ENCODE measurements at places on chromosomes 16 and 17.

DNA sequence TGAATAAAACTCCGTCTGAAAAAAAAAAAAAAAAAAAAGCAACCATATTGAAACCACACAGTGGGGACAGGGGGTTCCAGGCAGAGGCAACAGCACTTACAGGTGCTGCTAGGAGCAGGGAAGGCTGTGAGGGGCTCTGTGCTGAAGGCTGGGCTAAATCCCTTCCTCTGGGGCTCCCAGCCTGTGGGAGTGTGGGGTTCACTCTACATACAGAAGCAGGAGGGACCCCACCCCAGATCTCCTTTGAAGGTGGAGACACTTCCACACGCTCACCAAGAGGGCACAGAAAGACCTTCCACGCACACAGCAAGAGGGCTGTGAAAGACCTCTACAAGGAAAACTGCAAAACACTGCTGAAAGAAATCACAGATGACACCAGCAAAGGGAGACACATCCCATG is 53.9 kb downstream of the USP22 start:
- no peak for DNase-seq

DNA sequence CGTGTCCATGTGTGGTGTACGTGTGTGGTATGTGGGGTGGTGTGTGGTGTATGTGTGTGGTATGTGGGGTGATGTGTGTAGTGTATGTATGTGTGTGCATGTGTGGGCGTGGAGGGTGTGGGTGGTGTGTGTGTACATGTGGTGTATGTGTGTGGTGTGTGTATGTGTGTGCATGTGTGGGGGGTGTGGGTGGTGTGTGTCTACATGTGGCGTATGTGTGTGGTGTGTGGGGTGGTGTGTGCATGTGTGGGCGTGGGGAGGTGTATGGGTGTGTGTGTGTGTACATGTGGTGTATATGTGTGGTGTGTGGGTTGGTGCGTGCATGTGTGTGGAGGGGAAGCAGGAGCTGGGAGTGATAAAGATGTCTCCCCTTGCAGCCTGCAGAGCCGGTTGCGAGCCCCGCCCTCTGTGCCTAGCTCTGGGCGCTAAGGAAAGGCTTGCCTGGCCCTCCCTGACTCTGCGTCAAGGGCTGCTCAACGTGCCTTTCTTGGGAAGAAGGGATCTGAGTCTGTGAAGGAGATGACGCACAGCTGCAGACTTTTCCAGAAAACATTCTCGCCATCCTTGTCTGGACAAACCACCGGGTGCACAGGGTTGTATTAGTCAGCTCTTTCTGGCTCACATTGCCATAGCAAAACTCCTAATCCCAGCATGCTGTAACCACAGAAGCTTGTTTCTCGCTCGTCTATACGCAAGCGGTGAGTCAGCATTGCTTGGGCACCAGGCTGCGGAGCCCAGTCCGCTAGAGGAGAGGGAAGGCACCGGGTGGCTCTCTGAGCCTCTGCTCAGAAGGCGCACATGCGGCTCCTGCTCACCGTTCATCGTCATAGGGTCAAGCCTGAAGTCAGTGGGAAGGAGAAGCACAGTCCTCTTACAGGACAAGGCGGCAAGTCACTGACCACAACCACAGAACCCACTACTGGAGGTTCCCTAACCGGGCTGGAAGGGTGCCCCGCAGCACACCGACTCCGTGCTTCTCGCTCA is 2.0 kb upstream of the CD300H start:
- no peak for DNase-seq

GRCh38 chr16:10684511-10685151 is 10.1 kb downstream of the TEKT5 start:
- DNase-seq: no peak

GRCh38 chr16:87809150-87809902 is 43.5 kb upstream of the KLHDC4 start:
- DNase-seq: peak; percentile 81

GRCh38 chr16:88734361-88734728 is 28.0 kb downstream of the CTU2 start:
- DNase-seq: no peak

DNA sequence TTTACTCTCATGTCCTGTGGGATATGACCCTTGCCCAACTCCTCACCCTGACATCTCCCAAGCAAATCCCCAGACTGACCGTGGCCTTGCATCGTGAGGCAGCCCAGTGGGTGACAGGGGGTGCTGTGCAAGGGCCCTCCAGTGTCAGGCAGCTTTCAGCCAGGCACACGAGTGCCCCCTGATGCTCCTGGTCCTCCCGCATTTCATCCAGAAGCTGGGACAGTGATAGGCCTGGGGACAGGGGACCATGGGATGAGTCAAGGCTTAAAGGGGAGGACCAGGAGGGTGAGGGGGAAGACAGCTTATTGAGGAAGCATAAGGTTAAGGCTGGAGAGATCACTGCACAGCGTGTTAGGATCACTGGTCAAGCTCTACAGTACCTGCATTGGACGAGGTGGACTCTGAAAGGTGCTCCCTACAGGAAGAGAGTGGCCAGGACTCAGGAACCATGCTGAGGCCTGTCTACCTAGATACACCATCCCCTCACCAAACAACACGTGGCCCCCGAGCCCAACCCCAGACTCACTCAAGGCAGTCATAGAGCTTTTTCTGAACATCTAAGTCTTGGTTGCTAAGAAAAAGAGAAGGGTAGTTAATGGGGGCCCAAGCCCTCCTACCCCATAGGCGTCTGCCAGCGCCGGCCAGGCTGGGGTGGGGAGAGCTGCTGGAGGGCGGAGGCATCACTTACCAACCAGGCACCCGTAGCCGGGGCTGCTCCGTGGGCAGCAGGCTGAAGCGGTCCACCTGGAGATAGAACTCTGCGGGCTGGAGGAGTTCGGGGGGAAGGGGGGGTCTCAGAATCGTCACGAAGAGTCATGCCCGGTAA is 998 bp downstream of the ACD start:
- DNase-seq: no peak

DNA sequence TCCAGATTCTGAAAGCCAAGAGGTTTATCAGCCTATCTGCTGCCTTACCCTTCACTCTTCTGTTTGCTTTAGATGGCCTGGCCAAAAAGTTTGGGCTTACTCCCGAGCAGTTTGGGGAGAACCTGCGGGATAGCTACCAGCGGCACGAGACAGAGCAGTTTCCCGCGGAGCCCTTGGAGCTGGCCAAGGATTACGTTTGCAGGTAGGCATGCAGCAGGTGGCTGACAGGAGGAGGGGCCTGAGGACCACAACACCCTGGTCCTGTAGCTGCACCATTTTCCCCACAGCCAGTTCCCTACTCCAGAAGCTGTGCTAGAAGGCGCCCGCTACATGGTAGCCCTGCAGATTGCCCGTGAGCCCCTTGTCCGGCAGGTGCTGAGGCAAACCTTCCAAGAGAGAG is 20.6 kb downstream of the SUPT6H start:
- no peak for DNase-seq

- DNase-seq: peak; percentile 85
These were observed 4.8 kb downstream of the RPA1 start for GRCh38 chr17:1834380-1835149.

GRCh38 chr16:84165746-84166145 is 20.6 kb downstream of the DNAAF1 start:
- DNase-seq: no peak
